Cardiac muscle cell (in vitro differentiated cells and primary cell): ENCODE measurements at places on chromosomes 7 and 10. TPM values are rescaled to one million over a fixed set of nuclear protein-coding genes. Genes with fewer than 3 reads are reported as not detected.
A peak's percentile ranks its signal among the peaks of the same experiment; 100 is the strongest.

Gene GAD2
- not detected in 2 replicates for polyA plus RNA-seq

Gene SPDYE6
- 2.2 and 2.4 TPM in 2 replicates for polyA plus RNA-seq

Gene MBL2
- polyA plus RNA-seq: not detected in 2 replicates

Gene ADAM12
- 0.51 and 1.1 TPM in 2 replicates for polyA plus RNA-seq

Gene FAM20C
- 3.6 and 4.9 TPM in 2 replicates for polyA plus RNA-seq

DNA sequence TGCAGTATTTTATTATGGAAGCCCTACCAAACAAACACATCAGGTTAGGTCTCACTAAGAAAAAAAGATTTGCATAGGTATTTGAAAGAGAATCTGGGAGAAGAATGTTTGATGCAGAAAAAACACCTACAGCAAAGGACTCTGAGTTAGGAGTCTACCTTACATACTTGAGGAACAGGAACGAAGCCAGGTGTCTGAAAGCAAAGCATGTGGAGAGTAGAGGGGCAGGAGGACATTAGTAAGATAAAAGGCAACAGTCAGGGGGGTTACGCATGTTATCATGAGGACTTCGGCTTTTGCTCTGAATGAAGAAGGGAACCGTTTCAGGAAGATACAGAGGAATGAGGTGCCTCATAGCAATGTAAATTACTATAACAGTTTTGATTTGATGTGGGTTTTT is 87.9 kb upstream of the PTER start:
- DNase-seq: no peak

DNA sequence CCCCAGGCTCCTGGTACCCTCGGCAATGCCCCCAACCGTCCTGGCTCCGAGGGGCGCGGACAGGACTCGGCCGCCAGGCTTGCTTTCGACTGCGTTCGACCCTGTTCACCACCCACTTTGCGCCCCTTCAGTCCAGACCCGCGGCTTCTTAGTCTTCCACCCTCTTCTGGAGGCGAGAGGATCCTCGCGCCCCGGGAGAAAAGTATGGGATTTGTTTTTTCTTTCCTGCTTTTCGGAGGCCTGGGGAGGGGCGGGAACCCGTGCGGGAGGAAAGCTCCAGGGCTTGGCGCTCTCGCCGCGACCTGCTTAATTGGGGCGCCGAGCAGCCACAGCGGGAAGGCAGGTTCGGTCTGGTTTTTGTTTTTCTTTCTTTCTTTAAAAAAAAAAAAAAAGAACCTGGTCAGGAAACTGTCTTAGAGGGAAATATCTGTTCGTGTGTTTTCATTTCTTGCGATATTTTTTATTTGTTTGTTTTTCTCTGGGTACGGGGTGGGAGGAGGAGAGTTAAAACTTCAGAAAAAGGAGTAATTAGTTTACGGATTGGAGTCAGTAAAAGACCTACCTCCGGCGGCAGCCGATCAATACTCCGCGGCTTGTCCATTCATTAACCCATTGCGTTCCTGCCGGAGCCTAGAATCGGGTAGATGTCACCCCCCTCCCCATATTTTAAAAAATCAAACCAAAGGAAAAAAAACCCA is 1.6 kb downstream of the EMX2 start:
- no peak for DNase-seq

DNA sequence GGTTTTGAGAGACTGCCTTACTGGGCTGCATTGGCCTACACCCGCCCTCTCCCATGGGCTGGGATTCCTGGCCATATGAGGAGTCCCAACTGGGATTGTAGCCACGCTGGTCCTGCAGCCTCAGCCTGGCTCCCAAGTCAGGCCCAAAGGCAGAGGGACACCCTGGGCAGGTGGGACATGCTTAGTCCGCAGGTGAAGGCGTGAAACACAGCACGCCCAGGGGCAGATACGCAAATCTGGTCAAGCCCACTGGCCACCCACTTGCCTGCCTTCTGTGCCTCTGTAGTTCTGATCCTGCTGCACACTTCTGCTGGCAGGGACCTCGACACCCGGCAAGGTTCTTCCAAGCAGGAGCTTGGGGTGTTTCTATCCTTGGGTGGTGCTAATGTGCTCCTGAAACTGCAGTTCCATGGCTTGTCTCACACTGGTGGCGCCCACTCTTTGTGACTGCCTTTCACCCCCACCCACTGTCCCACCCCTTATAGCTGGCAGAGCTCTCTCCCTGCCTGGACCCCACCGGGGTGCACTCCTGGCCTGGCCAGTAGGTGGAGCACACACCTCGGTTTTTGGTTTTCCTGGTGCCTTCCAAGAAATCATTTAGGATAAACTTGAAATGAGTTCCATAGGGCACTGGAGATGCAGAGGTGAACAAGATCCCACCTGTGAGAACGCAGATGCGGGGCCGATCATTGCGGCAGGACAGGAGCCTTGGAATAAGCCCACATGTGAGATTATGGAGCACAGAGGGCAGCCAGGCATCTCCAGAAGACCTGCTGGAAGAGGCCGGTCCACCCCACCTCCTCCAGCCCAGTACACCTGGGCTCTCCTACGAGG is 47.9 kb downstream of the MKI67 start:
- DNase-seq: peak; percentile 57

GRCh38 chr10:21593986-21594385 is 60.0 kb downstream of the MLLT10 start:
- DNase-seq: no peak

DNA sequence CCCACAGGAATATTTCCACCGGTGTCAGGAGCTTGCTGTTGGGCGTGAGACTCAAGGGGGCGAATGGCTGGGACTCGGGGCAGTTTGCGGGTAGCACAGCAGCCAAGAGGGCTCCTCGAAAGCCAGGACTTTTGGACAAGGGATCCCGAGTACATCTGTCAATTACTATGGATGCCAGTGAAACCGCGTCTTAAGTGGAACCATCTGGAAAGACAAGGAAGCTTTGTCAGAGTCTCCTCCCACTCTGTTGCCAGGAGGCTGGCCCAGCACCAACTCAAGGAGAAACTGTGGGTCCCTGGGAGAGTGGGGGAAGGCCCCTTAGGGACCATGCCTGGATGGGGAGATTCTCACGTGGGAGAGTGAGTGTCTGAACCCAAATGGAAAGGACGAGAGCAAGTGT is 57.1 kb downstream of the C10orf143 start:
- no peak for DNase-seq

DNA sequence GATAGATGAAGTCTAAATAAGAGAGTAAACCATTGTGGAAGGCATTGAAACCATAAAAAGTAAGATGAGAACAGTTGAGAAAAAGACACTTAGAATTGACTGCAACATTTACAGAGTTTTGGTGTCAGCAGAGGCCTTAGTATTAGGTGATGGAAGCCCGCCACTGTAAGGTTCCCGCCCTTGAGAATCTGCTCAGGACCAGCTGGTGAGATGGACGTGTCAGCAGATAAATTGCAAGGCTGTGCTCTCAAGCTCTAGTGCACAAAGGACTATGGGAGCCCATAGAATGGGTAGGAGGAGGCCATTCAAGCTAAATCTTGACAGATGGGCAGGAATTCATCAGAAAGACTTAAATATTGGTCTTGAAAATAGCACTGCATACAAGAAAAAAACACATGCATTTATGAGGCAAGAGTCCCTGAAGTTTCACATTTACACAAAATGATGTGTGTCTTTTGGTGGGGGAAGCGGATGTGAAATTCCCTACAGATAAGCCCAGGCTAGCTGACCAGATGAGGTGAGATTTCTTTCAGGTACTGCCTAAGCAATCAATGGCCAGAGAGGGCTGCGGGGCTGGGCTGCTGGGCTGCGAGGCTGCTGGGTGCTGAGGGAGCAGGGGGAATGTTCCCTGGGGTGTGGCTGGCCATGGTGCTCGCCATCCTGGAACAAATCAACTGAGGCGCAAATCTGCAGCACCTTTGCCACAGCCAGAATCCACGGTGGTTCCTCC is 42.5 kb downstream of the SYPL1 start:
- DNase-seq: no peak

GRCh38 chr10:92688573-92688926 is 1.2 kb upstream of the HHEX start:
- DNase-seq: no peak

GRCh38 chr10:3442451-3442990 is 269.9 kb upstream of the PITRM1 start:
- no peak for DNase-seq

DNA sequence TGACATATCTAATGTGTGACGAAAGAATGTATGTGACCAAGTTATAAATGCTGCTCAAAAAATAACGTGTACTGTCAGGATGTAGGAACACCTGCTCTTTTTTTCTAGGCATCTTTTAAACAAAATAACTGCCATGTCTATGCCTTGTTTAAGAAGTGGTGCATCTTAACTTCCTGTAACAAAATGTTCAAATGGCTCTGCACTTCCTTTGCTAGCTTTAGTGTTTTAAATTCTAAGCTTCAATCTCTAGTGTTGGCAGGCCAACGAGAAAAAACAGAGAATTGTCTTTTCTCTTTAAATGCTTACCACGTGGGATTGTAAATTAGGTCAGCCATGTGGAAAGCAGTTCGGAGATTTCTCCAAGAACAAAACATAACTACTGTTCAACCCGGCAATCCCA is 14.6 kb upstream of the PDSS1 start:
- no peak for DNase-seq

DNA sequence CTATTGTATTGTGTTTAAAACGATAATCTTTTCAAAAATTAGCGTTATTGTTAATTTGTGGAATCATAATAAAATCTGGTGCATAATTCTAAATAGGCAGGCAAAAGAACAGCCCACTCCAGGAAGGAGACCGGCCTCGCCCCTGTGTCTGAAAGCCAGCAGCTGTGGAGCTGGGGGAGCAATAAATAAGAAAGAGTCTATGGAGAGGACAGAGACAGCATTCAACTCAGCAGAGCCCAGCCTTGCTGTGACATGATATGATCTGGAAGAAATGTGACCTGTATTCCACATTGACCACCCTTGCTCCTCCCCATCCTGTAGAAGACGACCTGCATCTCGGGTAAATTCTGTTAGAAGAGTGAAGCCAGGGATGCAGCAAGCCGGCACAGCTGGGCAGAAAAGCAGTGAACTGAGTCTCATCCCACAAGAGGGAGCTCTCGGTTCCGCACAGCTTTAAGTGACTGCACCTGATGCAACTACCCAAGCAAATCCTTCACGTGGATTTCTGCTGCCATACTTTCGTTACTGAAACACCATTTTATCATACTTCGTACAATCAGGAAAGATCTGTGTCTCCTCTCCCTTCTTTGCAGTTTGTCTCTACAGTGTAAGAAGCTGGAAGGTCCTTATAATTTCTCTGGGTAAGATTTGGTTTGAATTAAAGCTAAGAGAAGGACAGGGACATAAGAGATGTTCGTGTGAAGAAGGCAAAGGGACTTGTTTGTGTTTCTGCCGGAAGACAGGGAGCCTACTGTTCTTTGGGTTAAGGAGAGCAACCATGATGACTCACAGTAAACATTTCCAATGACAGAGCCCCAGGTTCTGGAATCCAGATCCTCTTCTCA is 427.1 kb downstream of the GPAM start:
- peak; percentile 72 for DNase-seq
